ENCODE measurements at places on chromosomes 5 and 9. TPM values are rescaled to one million over a fixed set of nuclear protein-coding genes. Genes with fewer than 3 reads are reported as not detected.

DNA sequence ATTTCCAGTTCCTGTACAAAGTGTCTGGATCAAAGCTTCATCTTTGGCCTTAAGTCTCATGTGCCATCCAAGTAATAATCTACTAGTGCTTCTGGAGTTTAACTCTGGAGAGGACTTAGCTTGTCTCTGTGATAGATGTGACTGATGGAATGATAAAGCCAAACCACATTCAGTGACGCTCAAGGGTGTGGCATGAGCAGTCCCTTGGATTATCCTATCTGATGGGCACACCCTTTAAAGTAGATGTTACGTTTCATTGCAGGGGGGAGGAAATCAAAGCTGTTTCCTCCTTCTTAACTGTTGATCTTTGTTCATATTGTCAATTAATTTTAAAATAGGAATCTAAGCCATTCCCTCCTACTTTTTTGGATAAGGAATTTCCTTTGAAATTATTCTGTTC lies 8.5 kb upstream of the EGFLAM start:
- no peak for DNase-seq

DNA sequence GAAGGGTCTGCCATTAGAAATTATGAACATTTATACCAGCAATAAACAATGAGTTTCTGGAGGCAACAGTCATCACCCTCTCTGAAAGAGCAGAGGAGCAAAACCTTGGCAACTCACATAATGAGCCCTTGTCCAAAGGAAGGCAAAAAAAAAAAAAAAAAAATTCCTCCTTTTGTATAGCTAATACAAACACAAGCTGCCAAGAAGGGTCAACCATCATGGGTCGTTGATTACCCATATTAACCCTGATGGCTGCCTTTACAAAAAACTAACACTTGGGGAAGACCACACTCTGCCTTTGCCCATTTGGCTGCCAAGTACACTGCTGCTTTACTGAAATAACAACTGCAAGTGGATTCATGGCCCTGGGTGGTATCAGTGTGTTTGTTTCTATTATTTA lies 272.7 kb downstream of the ADAMTSL1 start:
- DNase-seq: no peak

DNA sequence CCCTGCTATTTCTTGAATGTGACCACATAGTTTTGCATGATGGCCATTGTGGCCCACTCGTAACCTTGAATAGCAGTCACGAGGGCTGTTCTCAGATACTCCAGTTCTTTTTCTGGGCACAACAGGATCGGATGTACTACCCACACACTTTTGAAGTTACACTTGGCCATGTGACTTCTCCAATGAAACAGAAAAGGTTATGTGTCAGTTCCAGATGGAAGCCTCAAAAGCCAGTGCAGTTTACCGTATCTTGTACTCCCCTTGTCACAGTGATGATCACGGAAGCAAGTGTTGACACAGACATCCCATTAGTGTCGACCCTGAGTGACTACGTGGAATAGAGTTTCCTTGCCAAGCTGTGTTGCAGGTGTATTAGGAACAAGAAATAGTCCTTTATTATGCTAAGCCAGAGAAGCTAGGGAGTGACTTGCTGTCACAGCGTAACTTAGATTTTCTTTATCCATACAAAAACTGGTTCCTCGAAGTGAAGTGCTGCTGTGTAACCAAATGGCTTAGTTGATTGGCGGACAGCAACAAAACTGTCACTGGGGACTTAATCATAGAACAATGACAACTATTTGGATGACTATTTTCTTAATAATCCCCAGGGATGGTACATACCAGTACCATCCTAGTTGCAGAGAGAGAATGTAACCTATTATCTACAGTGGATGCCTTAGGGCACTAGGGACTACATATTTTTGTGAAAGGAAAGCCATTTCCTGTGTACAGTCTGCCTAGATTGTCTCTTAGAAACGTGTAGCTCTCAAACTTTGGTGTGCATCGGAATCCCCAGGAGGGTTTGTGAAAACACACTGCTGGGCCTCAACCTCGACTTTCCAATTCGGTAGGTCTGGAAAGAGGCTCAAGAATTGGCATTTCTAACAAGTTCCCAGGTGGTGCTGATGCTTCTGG lies 90.1 kb upstream of the DMRT1 start:
- DNase-seq: peak; percentile 60

- no peak for DNase-seq
Observed at GRCh38 chr5:15023846-15024245, 152.3 kb upstream of the ANKH start.

- no peak for DNase-seq
Observed at GRCh38 chr9:12813960-12814876, 39.4 kb downstream of the LURAP1L start.

Gene ROPN1L
- total RNA-seq: not detected
